ENCODE measurements at places on chromosomes 6 and 20. TPM values are rescaled to one million over a fixed set of nuclear protein-coding genes. Genes with fewer than 3 reads are reported as not detected.

The GFOD1 gene
- 10.9 TPM for polyA plus RNA-seq

The LINC00237 gene
- polyA plus RNA-seq: not detected

The LST1 gene
- polyA plus RNA-seq: 20.5 TPM

The TBX18 gene
- polyA plus RNA-seq: not detected

The BCAS1 gene
- 1.8 TPM for polyA plus RNA-seq

The ZC2HC1B gene
- polyA plus RNA-seq: not detected

The LY6G6C gene
- polyA plus RNA-seq: not detected

The ADGRF5 gene
- not detected for polyA plus RNA-seq
